ENCODE measurements at places on chromosomes 11 and 22.

GRCh38 chr11:128484172-128484571 lies 103.2 kb downstream of the ETS1 start:
- DNase-seq, result no peak

DNA sequence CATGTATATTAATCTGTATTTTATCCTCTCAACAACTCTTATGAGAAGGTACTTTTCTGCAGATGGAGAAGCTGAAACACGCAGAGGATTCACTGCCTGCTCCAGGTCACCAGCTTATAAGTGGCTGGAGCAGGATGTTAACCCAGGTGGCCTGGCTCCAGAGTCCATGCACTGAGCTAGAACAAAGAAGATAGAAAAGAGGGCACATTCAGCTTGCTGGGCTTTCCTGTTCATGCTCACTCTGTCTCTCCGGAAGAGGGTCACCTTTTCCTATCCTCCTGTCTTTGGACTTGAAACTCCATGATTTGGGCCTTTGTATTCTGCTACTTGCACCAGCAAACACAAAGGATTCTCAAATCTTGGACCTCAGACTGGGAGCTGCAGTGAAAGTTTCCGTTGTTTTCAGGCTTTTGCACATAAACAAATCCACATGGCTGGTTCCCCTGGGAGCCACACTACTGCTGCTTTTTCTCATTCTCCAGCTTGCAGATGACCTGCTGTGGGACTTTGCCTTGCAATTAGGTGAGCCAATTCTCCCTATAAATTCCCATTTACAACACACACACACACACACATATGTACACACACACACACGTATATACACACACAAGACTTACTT lies 117.3 kb upstream of the GRK3 start:
- DNase-seq, result no peak

GRCh38 chr11:112216561-112217105 lies 9.6 kb upstream of the PTS start:
- DNase-seq, result no peak

DNA sequence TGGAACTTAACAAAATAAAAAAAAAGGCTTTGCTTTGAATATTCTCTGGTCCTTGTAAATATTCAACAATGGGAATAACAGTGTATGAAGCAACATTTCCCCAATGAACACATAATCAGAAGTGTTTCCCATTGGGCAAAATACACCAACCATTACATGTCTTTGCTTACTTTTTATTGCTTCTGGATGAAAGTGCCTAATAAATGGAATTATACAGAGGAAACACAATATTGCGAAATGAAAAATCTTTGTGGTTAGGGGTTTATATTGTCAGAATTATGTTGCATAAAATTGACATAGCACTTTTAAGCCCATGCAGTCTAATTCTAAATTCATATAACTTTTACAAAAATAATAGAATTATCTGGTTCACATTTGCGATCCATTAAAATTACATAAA lies 386.4 kb downstream of the DCDC1 start:
- no peak for DNase-seq

- DNase-seq, result no peak
Observed at GRCh38 chr11:18540207-18541009, 13.7 kb upstream of the TSG101 start.

DNA sequence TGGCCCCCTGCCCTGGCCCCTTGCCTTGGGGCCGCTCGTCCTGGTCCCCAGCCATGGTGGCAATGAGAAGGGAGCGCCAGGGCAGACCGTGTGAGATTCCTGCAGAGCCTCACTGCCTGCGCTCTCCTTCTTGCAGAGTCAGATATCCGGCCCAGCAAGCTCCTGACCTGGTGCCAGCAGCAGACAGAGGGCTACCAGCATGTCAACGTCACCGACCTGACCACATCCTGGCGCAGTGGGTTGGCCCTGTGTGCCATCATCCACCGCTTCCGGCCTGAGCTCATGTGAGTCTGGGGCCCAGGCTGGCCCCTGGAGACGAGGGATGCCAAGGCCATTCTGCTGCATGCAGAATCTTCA lies 114.1 kb downstream of the MICAL2 start:
- DNase-seq, result no peak

GRCh38 chr22:20436307-20436767 lies 1.3 kb downstream of the SCARF2 start:
- no peak for DNase-seq

DNA sequence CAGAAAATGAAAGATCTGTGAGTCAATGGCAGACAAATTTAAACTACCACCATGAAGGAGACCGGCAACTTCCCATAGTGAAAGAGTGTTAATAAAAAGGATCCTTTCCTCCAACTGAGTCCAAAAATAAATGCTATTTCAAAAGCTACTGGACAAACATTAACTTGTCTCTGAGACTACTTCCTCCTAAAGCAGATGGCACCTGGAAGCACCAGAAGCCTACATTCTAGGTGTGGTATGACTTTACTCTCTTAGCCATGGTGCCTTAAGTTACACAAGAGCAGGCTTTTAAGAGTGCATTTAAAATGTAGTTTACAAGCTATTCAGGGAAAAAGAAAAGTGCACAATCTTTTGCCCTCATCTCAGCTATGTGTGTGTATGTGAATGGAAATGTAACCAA lies 2.5 kb downstream of the ARHGAP32 start:
- no peak for DNase-seq

All from occipital lobe (tissue), 3 donors.